ENCODE measurements at places on chromosomes 7 and 10. TPM values are rescaled to one million over a fixed set of nuclear protein-coding genes. Genes with fewer than 3 reads are reported as not detected.

FAM25C gene
- total RNA-seq = not detected

PON3 gene
- total RNA-seq = 2.2 TPM

ZCWPW1 gene
- total RNA-seq = 1.6 TPM

SFXN4 gene
- total RNA-seq = 8.6 TPM

TMEM254 gene
- total RNA-seq = 11.2 TPM

TUBAL3 gene
- total RNA-seq = not detected

EPHA1 gene
- total RNA-seq = not detected

CROT gene
- total RNA-seq = 13.8 TPM

SLC18A3 gene
- not detected for total RNA-seq

ATP5F1C gene
- 172 TPM for total RNA-seq

HMX2 gene
- total RNA-seq = not detected

TMEM243 gene
- total RNA-seq = 44.5 TPM

PURB gene
- 19.9 TPM for total RNA-seq

CNPY1 gene
- total RNA-seq = not detected

CYP2C19 gene
- total RNA-seq = not detected

PLEKHA1 gene
- total RNA-seq = 26.9 TPM

PRR15 gene
- not detected for total RNA-seq

ACSM6 gene
- not detected for total RNA-seq

POM121 gene
- 8.0 TPM for total RNA-seq

KCNIP2 gene
- 1.7 TPM for total RNA-seq

WNT2 gene
- 7.5 TPM for total RNA-seq

C7orf33 gene
- total RNA-seq = not detected

ATRNL1 gene
- total RNA-seq = 0.65 TPM

ACTL6B gene
- not detected for total RNA-seq

SPAG6 gene
- not detected for total RNA-seq

SH2D4B gene
- total RNA-seq = not detected

SPDYE2 gene
- total RNA-seq = not detected

EPHB6 gene
- total RNA-seq = 13.4 TPM

SFTPA2 gene
- not detected for total RNA-seq

C10orf62 gene
- total RNA-seq = not detected

LRIT1 gene
- not detected for total RNA-seq

RAMP3 gene
- 0.24 TPM for total RNA-seq

SLC16A12 gene
- not detected for total RNA-seq

CCDC3 gene
- 0.36 TPM for total RNA-seq

TMEM176A gene
- 0.12 TPM for total RNA-seq

INMT gene
- 0.97 TPM for total RNA-seq

PRXL2A gene
- 20.4 TPM for total RNA-seq

NEBL gene
- total RNA-seq = not detected

DLX5 gene
- total RNA-seq = not detected

PIK3AP1 gene
- total RNA-seq = not detected

NEUROD6 gene
- total RNA-seq = not detected

PRRT4 gene
- total RNA-seq = 0.16 TPM

ATP6V0A4 gene
- total RNA-seq = not detected

HOXA9 gene
- not detected for total RNA-seq
